Urothelium cell line (cell line): ENCODE measurements at places on chromosomes 16 and 17.

DNA sequence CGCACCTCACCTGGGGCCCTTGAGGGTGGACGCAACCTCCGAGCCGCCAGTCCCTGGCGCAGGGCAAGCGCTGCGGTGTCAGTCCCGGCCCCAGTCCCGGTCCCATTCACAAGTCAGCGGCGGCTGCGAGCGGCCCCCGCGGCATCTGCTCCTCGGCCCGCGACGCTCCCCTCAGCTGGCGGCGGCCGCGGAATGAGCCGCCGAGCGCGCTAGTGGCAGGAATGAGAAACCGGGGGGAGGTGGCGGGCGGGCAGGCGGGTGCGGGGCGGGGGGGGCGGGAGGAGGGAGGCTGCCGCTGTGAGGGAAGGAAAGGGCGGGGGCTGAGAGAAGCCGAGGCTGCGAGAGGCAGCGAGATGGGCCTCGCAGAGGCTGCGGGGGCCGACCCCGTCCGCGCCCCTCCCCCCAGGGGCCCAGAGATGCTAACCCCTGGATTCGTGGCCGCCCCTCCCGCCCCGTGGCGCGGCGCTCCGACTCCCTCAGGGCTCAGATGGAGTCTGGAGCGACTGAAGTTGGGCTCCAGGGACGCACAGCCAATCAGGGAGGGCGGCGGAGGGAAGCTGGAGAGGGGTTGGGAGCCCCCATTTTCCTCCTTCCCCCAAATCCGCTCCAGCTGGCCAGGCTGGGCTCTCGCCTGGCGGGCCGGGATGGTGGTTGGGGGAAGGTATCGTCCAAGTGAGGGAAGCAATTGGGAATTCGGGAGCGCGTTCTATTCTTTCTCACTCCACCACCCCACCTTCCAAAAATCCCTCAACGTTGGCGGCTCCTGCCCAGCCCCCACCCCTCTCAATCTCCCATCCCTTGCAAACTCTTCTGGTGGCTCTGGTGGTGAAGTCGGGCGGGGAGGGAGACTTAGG is at the start of gene CDH11:
TSS of gene CDH11 (minus strand) at position 194 of the 854 bp plus-strand sequence. CDS start 117,194 bp downstream, outside the sequence.
- DNase-seq, result peak; percentile 49

DNA sequence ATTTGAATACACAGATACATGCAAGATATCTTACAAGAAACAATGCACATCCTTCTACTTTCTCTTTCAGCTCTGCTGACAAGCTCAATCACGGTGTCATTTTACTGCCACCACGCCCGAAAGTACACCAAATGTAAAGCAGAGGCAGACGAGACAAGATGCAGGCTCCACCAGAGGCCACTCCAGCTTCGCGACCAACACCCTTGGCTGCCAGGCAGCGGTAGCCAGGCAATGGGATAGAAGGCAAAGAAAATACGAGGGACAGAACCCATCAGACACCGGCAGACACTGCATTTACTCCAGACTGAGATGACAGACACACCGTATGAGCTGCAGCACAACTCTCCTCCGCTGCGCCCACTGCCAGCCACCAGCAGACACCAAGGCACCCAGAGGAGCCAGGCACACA is 41.0 kb downstream of the USP22 start:
- no peak for DNase-seq

DNA sequence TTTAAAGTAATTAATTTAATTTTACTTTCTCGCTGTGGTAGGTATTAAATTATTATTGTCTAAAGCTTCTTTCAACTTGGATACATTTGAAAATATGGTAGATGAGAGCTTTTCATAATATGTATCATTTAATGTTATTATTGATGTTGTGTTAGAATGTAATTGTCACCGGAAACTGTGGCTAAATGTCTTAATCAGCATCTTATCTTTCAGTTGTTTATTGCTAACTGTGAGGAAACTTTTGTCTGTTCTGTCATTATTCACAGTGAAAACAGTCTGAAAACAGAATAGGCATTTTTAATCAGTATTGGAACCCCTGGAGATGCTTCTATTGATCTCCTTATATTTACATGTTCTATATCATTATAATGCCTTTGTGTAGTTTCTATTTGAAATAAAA is 120.7 kb downstream of the STXBP4 start:
- no peak for DNase-seq

DNA sequence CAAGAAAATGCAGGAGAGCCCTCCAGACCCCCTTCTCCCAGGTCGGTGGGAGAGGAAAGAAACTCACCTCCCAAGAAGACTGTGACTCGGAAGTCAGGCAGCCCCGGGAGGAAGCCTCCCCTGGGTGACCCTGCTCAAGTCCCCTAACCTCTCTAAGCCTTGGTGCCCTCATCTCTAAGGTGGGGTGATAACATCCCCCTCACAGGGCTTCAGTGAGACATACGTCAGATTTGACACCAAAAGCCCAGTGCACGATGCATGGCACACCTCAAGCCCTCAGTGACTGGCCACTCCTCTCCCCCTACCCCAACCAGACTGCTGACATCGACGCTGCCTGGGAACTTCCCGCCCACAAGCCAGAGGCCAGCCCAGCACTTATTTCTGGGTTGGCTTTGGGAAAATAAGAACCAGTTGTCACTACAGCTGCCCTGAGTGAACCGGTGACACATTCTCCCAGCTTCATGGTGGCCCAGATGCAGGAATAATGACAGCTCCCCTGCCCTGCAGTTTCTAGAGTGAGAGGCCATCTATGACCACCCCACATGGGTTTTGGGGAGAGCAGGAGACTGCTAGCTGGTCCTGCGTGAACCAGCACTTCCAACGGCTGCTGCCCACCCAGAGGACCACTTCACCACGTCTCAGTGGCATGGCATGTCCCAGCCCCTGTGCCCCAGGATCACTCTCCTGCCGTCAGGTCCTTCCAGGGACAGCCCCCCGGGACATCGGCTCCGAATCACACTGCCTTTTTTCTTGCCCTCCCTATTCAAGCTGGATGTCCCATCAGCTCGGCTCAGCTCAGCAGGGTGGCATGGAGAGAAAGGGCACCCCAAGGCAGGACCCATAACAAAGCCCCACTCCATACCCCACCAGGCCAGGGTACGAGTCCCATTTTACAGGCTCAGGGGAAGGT is 9.5 kb downstream of the KNOP1 start:
- no peak for DNase-seq

- no peak for DNase-seq
Measured at GRCh38 chr16:78655331-78656113, 556.1 kb downstream of the WWOX start.

- no peak for DNase-seq
Measured at GRCh38 chr17:66412857-66413558, 110.6 kb downstream of the PRKCA start.

GRCh38 chr17:81665205-81666091 is 957 bp downstream of the OXLD1 start:
- peak; percentile 53 for DNase-seq
